ENCODE measurements at places on chromosomes 12 and 14.

GRCh38 chr14:100305324-100306100 lies 732 bp downstream of the SLC25A29 start:
- no peak for DNase-seq

- DNase-seq: no peak
Observed at GRCh38 chr12:47941475-47941780, 22.0 kb upstream of the TMEM106C start.

DNA sequence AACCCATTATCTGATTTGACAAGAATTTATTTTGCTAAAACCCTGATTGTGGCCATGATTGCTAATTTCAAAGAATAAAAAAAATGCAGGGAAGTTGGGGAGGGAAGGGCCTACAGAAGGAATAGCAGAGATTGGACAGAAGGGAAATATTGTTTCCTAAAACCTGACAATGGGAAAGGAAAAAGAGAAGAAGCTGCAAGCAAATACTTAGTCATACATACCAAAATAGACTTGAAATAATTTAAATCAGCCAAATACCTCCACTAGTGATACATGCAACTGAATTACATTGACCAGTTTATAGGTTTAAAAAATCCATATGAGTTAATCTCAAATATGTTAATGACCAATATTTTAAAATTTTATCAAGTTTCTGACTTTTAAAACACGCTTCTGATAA lies 75.1 kb downstream of the PELI2 start:
- DNase-seq: no peak

DNA sequence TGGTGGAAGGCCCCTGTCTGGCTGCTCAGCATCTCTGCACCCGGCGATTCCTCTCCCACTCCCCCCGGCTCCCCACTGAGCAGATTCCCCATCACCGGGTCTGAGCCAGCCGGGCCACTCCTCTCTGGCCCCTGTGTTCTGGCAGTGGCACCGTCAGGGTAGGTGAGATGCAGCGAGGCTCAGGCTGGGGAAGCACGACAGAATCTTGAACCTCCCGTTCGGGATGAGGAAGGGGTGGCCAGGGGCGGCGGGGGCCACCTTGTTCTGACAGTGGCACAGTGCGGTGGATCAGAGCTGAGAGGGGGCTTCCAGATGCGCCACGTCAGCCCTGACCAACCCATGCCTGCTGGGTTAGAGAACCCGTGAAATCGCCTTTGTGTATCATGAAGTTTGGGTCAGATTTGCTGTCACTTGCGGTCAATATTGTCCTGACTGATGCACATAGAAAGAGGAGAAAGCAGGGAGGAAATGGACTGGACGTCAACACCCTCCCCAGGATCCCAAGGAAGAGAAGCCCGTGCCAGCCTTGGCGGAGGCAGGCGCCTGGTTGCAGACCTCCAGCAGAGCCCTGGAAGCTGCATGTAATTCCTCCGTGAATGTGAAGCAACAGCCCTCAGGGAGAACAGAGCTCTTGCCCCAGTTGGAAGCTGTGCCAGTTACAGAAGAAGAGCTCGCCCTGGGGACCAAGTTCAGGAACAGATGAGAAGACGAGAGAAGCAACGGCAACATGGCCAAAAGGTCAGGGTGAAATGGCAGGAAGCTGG lies 137.1 kb upstream of the SFSWAP start:
- no peak for DNase-seq

- DNase-seq: no peak
Observed at GRCh38 chr12:39616666-39617065, 2.9 kb downstream of the ABCD2 start.

GRCh38 chr12:12683136-12683697 lies 12.8 kb downstream of the GPR19 start:
- DNase-seq: no peak

DNA sequence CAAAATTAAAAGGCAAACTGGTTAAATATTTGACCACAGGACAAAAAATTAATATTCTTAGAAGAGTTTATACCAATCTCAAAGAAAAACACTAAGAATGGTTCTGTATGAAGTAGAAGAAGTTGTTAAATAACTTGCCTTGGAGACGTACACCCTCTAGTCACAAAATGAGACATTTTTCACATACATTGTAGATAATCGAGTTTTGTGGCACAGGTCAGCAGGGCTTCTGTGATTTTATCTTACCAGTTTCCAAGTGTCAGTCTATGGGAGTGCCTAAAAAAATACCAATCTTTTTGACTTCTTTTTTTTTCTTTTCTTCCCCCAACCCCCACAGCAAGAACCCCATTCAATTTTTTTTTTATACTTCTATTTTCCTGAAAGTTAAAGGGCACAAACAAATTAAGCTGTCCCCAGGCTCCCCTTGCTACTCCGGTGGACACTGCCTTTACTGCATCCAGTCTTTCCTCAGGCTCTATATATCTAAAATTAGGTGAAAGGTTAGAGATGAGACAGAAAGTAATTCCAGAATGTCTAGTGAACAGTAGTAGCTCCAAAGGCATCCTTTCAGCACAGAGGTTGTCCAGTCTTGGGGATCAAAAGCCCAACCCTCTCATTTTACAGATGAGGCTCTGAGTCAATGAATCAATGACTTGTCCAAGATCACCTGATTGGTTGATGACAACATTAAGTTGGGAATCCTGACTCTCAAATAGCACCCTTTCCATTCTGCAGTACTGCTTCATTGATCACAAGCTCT lies 6.2 kb downstream of the LIMA1 start:
- no peak for DNase-seq

DNA sequence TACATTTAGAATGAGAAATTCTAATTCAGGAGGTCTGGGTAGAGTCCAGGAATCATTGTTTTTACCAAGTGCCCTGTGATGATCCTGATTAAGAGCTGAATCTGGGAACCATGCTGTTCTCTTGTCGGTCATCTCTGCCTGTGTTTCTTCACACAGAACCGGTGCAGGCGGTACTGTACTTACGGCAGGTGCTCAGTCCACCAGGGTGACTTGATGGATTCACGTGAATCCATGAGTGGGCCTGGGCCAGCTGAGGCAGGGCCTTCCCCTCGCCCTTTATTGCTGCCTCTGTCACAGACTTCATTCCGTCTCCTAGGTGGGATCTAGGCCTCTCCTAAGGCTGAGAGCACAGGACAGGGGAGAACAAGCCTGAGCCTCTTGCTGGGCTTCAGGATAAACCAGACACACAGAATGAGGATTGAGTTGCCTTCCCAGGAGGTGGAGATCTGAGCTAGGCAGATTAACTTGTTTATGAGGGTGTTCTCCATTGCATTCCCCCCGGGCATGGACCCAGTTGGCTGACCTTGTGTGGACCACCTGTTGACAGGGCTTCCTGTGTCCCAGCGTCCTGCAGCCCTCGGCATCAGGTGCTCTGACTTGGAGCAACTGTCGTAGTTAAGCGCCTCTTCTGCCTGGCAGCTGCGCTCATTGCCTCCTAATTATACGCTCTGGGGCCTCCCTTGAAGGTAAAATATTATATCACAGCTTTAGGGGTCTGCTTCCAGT lies 42.1 kb downstream of the B4GALNT3 start:
- DNase-seq: no peak

DNA sequence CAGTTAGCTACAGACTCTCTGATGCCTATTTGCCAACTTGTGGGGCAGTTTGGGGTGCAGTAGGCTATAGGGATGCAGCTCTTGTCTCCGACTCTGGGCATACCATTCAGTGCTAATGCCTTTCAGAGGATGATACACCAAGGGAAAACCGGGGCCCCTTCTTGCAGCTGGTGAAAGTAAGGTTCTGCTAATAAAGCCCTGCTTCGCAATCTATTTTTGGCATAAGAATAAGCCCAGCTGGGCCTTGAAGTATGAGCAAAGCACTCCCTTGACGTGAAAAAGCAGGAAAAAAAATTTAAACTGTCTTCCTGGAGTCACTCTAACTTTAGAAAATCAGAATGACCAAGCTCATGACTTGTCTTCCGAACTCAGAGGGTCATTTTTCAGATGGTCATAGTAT lies 124.1 kb upstream of the RBM19 start:
- DNase-seq: no peak

DNA sequence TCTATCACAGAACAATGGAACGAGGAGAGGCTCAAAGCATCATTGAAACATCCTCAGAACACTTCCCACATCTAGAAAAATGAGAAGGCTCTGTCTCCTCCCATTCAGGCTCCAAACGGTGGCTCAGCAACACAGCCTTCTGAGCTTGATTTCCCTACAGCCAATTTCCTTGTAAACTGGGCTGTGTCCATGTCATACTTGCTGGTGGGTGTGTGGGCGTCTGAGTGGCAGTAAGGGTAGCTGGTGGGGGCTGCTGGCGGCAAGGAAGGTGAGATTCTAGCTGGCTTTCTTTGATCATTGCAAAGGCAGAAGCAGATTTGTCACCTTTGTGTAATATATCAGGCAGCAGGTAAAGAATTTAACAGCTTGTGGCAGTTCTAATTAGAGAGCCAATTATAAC lies 163.7 kb downstream of the CALM1 start:
- no peak for DNase-seq

- DNase-seq: no peak
Observed at GRCh38 chr12:129325566-129325965, 472.3 kb downstream of the GLT1D1 start.

DNA sequence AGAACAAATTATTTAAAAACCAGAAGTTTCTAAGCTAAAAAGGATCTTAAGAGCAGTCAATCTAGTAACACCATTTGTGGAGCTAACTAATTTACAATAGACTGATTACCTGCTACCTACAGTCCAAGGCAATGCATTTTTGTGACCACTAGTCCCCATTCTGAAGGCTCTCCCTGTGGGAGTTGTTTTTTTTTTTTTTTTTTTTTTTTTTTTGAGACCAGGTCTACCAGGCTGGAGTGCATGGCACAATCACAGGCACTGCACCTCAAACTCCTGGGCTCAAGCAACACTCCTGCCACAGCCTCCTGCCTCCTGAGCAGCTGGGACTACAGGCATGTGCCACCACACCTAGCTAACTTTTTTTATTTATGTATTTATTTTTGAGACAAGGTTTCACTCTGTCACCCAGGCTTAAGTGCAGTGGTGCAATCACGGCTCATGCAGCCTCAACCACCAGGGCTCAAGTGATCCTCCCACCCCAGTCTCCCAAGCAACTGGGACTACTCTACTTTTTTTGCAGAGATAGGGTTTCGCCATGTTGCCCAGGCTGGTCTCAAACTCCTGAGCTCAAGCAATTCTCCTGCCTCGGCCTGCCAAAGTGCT lies 3.9 kb downstream of the GNPTAB start:
- no peak for DNase-seq

GRCh38 chr14:91692075-91692474 lies 39.8 kb downstream of the CATSPERB start:
- no peak for DNase-seq

DNA sequence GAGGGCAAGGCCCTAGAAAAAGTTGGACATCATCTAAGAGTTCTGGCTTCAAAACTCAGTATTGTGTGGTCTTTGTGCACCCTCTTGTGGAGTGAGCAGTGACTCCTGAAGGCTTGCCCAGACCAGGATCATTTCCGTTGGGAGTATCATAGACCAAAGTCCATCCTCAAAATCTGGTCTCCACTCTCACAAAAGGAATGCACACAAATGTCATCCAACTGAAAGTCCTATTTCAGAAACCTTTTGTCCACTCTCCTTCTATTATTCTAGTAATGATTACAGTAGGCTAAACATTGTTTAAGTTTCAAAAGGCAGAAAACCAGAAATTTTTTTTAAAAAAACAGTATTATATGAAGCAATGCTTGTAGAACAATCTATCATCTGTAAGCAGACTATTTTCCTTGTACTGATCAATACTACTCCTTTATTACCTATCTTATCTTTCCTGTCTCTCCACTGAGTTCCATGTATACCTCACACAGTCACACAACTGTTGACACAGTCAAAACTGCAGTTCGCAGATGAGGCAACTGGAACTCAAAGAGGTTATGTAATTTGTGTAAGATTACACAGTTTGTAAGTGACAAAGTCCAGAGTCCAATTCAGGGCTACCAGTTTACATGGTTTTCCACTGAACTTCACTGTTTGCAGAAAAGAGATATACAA lies 41.4 kb downstream of the COX16 start:
- peak; percentile 4 for DNase-seq

- DNase-seq: no peak
Observed at GRCh38 chr14:67385120-67385519, 25.0 kb downstream of the EIF2S1 start.
